ENCODE measurements at places on chromosomes 6 and 20. TPM values are rescaled to one million over a fixed set of nuclear protein-coding genes. Genes with fewer than 3 reads are reported as not detected.

Gene RBM39
- total RNA-seq: 499 TPM

- no peaks in the 10 kb centered on the region for H3K4me1 ChIP-seq
- no peak overlapping the region for H3K4me3 ChIP-seq
- H3K36me3 ChIP-seq: peaks cover 14% of the 10 kb centered on the region
- no peak for DNase-seq
Measured at GRCh38 chr6:84166395-84166794, 61.0 kb downstream of the CEP162 start.

GRCh38 chr6:106026748-106027715 lies 59.1 kb upstream of the PRDM1 start:
- no peak overlapping the region for H3K27ac ChIP-seq
- peak overlapping the region; percentile 15 for H3K4me3 ChIP-seq
- H3K27me3 ChIP-seq: peaks cover 33% of the 10 kb centered on the region
- H3K36me3 ChIP-seq: peaks cover 2% of the 10 kb centered on the region

- no peak overlapping the region for H3K4me3 ChIP-seq
- no peak overlapping the region for H3K27ac ChIP-seq
- DNase-seq: no peak
- no peaks in the 10 kb centered on the region for H3K4me1 ChIP-seq
Measured at GRCh38 chr6:6046716-6047115, 40.0 kb upstream of the NRN1 start.

- no peaks in the 10 kb centered on the region for H3K4me1 ChIP-seq
- no peaks in the 10 kb centered on the region for H3K36me3 ChIP-seq
- no peaks in the 10 kb centered on the region for H3K27me3 ChIP-seq
- no peak overlapping the region for H3K27ac ChIP-seq
Measured at GRCh38 chr20:14375416-14375985, 38.1 kb upstream of the FLRT3 start.

DNA sequence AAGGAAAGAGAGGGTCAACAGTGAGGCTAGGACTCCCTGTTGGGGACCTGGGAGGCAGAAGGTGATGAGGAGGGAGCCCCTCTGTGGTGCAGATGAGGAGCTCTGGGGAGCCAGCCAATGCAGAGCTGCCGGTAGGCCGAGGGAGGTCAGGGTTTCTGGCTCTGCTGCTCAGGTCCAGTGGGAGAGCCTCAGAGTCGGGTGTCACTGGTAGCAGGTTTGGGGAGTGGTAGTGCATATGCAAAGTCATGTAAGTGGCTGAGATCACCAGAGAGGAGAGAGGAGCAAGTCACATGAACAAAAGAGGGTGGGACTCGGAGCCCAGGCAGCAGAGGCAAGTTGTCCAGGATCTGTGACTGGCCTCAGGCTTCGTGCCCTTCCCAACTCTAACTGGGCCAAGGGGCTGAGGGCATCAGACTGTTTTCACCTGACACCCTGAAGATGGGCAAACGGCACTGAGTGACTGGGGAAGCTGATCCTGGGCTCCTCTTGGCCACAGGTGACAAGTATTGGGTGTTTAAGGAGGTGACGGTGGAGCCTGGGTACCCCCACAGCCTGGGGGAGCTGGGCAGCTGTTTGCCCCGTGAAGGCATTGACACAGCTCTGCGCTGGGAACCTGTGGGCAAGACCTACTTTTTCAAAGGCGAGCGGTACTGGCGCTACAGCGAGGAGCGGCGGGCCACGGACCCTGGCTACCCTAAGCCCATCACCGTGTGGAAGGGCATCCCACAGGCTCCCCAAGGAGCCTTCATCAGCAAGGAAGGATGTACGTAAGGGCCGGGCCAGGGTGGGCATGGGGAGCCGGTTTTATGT lies 6.6 kb downstream of the MMP24OS start:
- no peaks in the 10 kb centered on the region for H3K27me3 ChIP-seq
- no peak overlapping the region for H3K4me3 ChIP-seq
- DNase-seq: no peak
- H3K4me1 ChIP-seq: peaks cover 5% of the 10 kb centered on the region

DNA sequence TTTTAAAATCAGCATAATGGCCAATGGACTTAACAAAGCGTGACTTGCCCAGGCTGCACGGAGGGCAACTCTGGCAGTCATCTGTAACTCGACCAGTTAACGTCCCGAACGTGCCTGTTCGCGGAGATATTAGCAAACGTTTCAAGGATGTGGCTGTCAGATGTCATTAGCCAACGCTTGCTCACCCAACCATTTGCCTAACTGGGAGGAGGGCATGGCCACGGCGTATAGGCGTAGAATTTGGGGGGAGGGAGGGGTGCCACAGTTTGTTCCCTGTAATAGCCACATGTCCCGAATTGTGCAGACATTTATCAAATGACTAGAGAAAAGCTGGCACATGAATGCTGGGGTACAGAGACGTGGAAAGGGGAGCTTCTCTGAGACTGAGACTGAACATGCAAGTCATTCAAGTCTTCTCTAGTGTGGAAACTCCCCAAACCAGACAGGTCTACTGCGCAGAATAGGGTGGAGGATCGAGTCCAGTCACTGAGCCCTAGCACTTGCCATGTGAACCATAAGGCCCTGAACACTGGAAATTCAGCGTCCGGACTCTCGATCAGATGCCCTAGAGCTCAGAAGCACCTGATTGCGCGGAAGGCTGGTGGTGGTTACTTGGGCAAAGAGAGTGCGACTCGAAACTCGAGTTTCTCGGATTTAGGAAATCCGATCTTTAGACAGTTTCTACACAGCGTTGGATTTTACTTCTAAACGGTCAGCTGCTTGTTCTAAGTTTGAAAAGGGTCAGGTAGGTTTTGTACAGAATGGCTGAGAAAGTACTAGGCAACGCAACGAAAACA lies 32.6 kb downstream of the TFAP2B start:
- no peak overlapping the region for H3K27ac ChIP-seq
- no peak for DNase-seq
- H3K4me3 ChIP-seq: no peak overlapping the region
- no peaks in the 10 kb centered on the region for H3K36me3 ChIP-seq
- no peaks in the 10 kb centered on the region for H3K4me1 ChIP-seq

- DNase-seq: no peak
- peaks cover 2% of the 10 kb centered on the region for H3K4me1 ChIP-seq
- no peak overlapping the region for H3K27ac ChIP-seq
Measured at GRCh38 chr6:134482593-134483270, 164.8 kb upstream of the SGK1 start.

DNA sequence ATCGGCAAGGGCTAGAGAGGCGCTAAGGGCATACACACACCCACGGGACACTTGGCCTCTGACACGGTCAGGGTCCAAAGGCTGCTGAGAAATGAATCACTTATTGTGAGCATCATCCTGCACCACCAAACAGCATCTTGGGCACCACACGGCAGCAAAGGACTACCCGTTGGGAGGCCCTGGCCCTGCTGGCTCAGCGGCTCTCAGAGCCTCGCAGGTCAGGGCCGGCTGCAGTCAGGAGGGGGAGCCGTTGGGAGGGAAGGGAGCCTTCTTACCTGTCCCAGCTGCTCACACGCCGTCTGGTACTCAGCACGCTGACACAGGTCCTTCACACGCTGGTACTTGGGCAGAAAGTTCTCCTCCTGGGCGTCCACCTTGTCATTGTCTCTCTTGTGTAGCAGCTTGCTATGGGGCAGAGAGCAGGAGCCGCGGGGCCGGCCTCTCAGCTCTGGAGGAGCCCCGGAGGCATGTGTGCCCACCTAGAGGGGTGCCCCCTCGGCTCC lies 109.0 kb downstream of the SULF2 start:
- H3K27me3 ChIP-seq: peaks cover 4% of the 10 kb centered on the region
- H3K4me3 ChIP-seq: no peak overlapping the region
- H3K36me3 ChIP-seq: no peaks in the 10 kb centered on the region
- H3K4me1 ChIP-seq: no peaks in the 10 kb centered on the region
- DNase-seq: no peak

Gene TPBG
- 0.11 TPM for total RNA-seq

Gene ACSS2
- total RNA-seq: 29.6 TPM

GRCh38 chr6:112235956-112236355 lies 18.4 kb downstream of the LAMA4 start:
- DNase-seq: peak; percentile 50
- peak overlapping the region; percentile 8 for H3K27ac ChIP-seq
- H3K4me3 ChIP-seq: no peak overlapping the region
- H3K4me1 ChIP-seq: peaks cover 18% of the 10 kb centered on the region
- H3K36me3 ChIP-seq: peaks cover 2% of the 10 kb centered on the region
- peaks cover 70% of the 10 kb centered on the region for H3K27me3 ChIP-seq

DNA sequence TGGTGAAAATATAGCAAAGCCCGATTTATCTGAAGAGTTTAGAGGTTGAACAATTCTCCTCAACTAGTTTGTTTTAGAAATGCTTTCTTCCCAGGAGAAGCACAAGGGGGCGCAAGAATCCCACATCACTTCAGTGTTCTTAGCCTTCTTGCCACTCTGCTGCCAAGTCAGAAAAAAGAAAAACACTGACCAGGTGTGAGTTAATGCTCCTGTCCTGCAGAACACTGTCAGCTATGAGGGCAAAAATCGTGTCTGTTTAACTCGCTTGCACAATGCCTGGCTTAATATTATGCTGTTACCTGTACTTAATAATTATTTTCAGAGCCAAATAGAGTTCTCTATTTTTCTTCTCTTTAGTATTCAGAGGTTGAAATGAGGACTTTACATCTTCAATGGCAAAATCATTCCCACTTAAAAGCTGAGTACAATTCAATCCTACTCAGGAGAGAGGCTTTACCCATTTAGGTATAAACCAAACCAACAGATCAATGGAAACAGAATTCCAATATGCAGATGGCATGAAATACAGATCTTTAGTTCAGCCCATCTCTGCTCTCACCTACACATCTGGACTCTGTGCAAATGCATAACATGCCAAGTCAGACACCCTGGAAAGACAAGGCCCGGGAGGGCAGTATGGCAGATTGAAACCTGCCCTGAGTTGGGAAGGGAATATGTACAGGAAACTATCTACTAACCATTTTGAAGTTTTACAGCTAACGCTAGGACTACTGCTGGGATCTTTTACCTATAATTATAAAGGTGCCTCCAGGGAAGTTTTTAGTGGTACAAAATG lies 71.4 kb upstream of the TULP1 start:
- peaks cover 12% of the 10 kb centered on the region for H3K36me3 ChIP-seq
- H3K4me3 ChIP-seq: no peak overlapping the region
- no peaks in the 10 kb centered on the region for H3K27me3 ChIP-seq
- peaks cover 26% of the 10 kb centered on the region for H3K4me1 ChIP-seq

Gene ARMC12
- 0.97 TPM for total RNA-seq

DNA sequence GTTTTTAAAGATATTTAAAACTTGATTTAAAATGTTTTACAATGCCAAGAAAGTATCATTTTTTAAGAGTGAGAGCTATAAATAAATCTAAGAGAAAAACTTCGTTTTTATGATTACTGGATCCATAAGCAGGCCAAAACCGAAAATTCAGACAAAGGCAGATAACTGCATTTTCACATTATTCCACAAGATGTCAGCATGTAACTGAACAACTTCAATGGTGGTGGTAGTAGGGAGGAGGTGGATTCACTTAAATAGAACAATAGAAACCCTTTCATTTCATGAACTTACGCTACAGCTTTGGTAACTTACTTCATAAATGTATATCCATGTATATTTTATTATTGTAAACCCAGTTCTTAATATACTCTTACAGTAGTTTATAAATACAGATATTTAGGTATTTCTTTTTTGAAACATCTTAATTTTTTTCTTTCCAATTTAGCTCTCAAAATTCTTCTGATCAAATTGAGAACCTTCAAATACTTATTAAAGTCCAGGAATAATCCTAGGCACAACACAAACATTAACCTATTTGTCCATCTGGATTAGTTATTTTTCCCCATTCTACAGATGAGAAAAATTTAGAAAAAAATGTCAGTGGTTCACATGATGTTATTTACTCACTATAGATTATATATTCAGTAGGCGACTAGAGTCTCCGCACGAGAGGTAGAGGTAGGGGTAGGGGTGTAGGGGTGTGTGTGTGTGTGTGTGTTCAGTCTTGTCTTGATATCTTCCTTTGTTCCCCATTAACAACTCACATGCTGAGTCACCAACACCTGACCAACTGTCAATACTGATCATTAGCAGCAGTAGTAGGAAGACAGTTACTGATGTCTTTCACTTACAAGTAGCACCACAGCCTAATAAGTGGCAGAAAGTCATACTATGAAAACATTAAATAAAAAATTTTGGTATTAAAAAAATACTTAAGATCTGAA lies 111.5 kb downstream of the ARHGAP18 start:
- H3K4me1 ChIP-seq: no peaks in the 10 kb centered on the region
- peaks cover 3% of the 10 kb centered on the region for H3K36me3 ChIP-seq
- no peaks in the 10 kb centered on the region for H3K27me3 ChIP-seq
- no peak overlapping the region for H3K4me3 ChIP-seq
- H3K27ac ChIP-seq: no peak overlapping the region
- no peak for DNase-seq

GRCh38 chr20:18742841-18743240 lies 70.7 kb upstream of the SCP2D1 start:
- DNase-seq: no peak
- H3K36me3 ChIP-seq: peaks cover 6% of the 10 kb centered on the region
- H3K4me3 ChIP-seq: no peak overlapping the region
- no peaks in the 10 kb centered on the region for H3K4me1 ChIP-seq
- no peak overlapping the region for H3K27ac ChIP-seq

Gene CCDC170
- not detected for total RNA-seq

Gene SLC17A1
- total RNA-seq: not detected

- no peak overlapping the region for H3K27ac ChIP-seq
- H3K27me3 ChIP-seq: no peaks in the 10 kb centered on the region
- H3K4me3 ChIP-seq: no peak overlapping the region
- peaks cover 23% of the 10 kb centered on the region for H3K4me1 ChIP-seq
Measured at GRCh38 chr6:90040931-90041330, 146.7 kb downstream of the GJA10 start.

Gene ENPP3
- 0.36 TPM for total RNA-seq

Gene SMIM8
- 12.2 TPM for total RNA-seq

- no peak overlapping the region for H3K27ac ChIP-seq
- H3K4me1 ChIP-seq: no peaks in the 10 kb centered on the region
- no peaks in the 10 kb centered on the region for H3K36me3 ChIP-seq
- no peak overlapping the region for H3K4me3 ChIP-seq
- DNase-seq: no peak
- no peaks in the 10 kb centered on the region for H3K27me3 ChIP-seq
Measured at GRCh38 chr6:32074996-32075532, 34.1 kb downstream of the TNXB start.

GRCh38 chr20:38342216-38342615 lies 4.1 kb upstream of the LBP start:
- H3K4me1 ChIP-seq: no peaks in the 10 kb centered on the region
- no peak overlapping the region for H3K27ac ChIP-seq
- H3K27me3 ChIP-seq: peaks cover 5% of the 10 kb centered on the region
- H3K4me3 ChIP-seq: no peak overlapping the region

Gene FAM83D
- 14.4 TPM for total RNA-seq

GRCh38 chr6:15990179-15990578 lies 138.7 kb upstream of the MYLIP start:
- no peak overlapping the region for H3K27ac ChIP-seq
- no peak for DNase-seq
- H3K36me3 ChIP-seq: no peaks in the 10 kb centered on the region
- H3K4me3 ChIP-seq: no peak overlapping the region
- H3K4me1 ChIP-seq: peaks cover 4% of the 10 kb centered on the region
- H3K27me3 ChIP-seq: peaks cover 7% of the 10 kb centered on the region

GRCh38 chr6:39314273-39314795 lies at the start of gene KCNK17:
Gene KCNK17 (minus strand): TSS chr6:39314419. CDS start chr6:39314320, 99 bp downstream.
- H3K4me1 ChIP-seq: peaks cover 1% of the 10 kb centered on the region
- H3K4me3 ChIP-seq: peak within 1 kb of the TSS; percentile 50
- H3K27me3 ChIP-seq: peaks cover 55% of the 10 kb centered on the region
- DNase-seq: no peak
- no peak within 1 kb of the TSS for H3K27ac ChIP-seq
- H3K36me3 ChIP-seq: no peaks in the 10 kb centered on the region

Measured in activated naive CD8-positive, alpha-beta T cell treated with anti-CD3 and anti-CD28 coated beads, Interleukin-2, amount 10 ng/mL, durations not matched to agents 7 days and 5 days (primary cell).